T-cell (primary cell): ENCODE measurements at places on chromosomes 11 and 22. TPM values are rescaled to one million over a fixed set of nuclear protein-coding genes. Genes with fewer than 3 reads are reported as not detected.

OR8D4 gene
- not detected for total RNA-seq

DNA sequence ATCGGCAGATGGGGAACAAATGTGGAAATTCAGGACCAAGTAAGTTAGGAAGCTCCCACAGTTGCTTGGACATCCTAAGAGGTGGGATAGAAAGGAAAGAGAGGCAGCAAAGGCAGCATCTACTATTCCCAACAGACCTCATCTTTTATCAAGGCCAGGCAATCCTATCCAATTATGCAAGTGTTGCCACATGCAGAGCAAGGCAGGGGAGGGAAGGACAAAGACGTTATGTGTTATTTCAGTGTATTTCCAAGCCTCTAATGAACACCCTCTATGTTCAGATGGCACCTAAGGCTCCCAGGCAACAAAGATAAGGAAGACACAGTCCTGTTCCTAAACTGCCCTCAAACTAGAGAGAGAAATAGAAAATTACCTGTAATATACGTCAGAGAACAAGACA lies 9.2 kb downstream of the TIGD3 start:
- H3K4me3 ChIP-seq, result no peak overlapping the region
- no peaks in the 10 kb centered on the region for H3K27me3 ChIP-seq
- no peak overlapping the region for H3K27ac ChIP-seq

GRCh38 chr11:73415854-73416615 lies 39.8 kb downstream of the RELT start:
- peaks cover 6% of the 10 kb centered on the region for H3K36me3 ChIP-seq
- H3K27ac ChIP-seq, result no peak overlapping the region
- peaks cover 4% of the 10 kb centered on the region for H3K4me1 ChIP-seq
- DNase-seq, result no peak
- no peak overlapping the region for H3K4me3 ChIP-seq

DNA sequence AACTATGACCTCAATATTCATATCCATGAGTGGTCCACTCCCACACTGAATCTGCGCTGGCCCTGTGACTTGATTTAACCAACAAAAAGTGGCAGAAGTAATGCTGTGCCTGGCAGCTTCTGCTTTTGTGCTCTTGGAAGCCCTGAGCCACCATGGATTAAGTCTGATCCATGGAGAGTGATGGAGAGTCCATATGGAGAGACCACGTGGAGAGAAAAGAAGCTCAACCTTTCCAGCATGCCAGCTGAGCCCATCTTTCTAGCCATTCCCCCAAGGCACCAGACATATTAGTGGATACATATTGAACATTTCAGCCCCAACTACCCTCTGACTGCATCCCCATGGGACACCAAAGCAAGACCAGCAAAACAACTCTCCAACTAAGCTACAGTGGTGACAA lies 16.0 kb downstream of the LRRC55 start:
- no peak overlapping the region for H3K4me3 ChIP-seq
- H3K36me3 ChIP-seq, result no peaks in the 10 kb centered on the region
- H3K27ac ChIP-seq, result no peak overlapping the region
- no peaks in the 10 kb centered on the region for H3K4me1 ChIP-seq
- no peaks in the 10 kb centered on the region for H3K27me3 ChIP-seq

DNA sequence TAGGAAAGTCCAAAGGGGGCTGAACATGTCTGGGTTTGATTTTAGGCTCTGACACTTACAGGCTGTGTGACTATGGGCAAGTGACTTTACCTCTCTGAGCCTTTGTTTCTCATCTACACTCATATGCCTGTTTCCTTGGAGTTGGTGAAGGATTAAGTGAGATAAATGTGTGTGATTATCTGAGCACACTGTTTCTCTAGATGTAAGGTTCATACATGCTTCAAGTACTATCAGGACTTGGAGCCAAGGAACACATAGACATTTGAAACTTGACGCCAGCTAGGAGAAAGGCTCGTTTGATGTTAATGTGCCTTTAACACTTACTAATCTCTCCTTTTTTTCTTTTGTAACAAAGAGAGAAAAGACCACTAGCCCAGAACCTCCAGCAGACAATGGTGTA lies 9.7 kb downstream of the CRYBB1 start:
- H3K36me3 ChIP-seq, result no peaks in the 10 kb centered on the region
- no peak for DNase-seq
- no peaks in the 10 kb centered on the region for H3K4me1 ChIP-seq
- no peak overlapping the region for H3K27ac ChIP-seq
- no peak overlapping the region for H3K4me3 ChIP-seq

DNA sequence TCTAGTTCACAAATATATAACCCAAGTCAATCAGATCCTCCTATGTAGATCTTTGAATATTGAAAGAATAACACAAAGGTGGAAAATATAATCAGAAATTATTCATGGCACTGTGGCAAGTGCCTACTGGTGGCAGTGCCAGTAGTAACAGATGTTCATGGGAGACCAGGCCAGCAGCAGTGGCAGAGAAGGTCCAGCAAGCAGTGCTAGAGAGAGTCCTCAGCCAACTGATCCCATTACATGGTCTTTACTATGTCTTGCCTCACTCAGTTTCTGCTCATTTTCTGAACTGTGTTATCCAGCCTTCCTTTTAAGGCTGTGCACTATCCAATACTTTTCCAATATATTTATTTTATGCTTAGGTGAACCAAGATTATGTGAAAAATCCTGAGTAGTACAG lies 124.9 kb downstream of the MRTFA start:
- H3K4me3 ChIP-seq, result no peak overlapping the region
- H3K36me3 ChIP-seq, result no peaks in the 10 kb centered on the region
- no peaks in the 10 kb centered on the region for H3K27me3 ChIP-seq

AAMDC gene
- total RNA-seq, result 11.1 TPM

RNF214 gene
- 21.6 TPM for total RNA-seq

- H3K4me3 ChIP-seq, result no peak overlapping the region
- H3K36me3 ChIP-seq, result peaks cover 45% of the 10 kb centered on the region
- DNase-seq, result no peak
Measured at GRCh38 chr11:86014221-86014620, 54.7 kb downstream of the PICALM start.

- H3K4me3 ChIP-seq, result no peak overlapping the region
- no peaks in the 10 kb centered on the region for H3K27me3 ChIP-seq
- no peaks in the 10 kb centered on the region for H3K36me3 ChIP-seq
- H3K4me1 ChIP-seq, result no peaks in the 10 kb centered on the region
- no peak overlapping the region for H3K27ac ChIP-seq
- no peak for DNase-seq
Measured at GRCh38 chr11:85316967-85317366, 310.2 kb downstream of the DLG2 start.

PLAAT4 gene
- 126 TPM for total RNA-seq

GRCh38 chr11:31437742-31438435 lies 68.2 kb downstream of the DNAJC24 start:
- no peak overlapping the region for H3K27ac ChIP-seq
- no peaks in the 10 kb centered on the region for H3K27me3 ChIP-seq
- no peak overlapping the region for H3K4me3 ChIP-seq
- no peaks in the 10 kb centered on the region for H3K4me1 ChIP-seq
- DNase-seq, result no peak
- no peaks in the 10 kb centered on the region for H3K36me3 ChIP-seq

GRCh38 chr11:72584293-72584938 lies 89.8 kb downstream of the PDE2A start:
- H3K27ac ChIP-seq, result no peak overlapping the region
- peak overlapping the region; percentile 33 for H3K4me3 ChIP-seq
- H3K36me3 ChIP-seq, result no peaks in the 10 kb centered on the region

VSIG2 gene
- 0.66 TPM for total RNA-seq
